Motor neuron (in vitro differentiated cells): ENCODE measurements at places on chromosomes 2 and 18. TPM values are rescaled to one million over a fixed set of nuclear protein-coding genes. Genes with fewer than 3 reads are reported as not detected.

The GULP1 gene
- total RNA-seq, result 14.7 and 15.8 TPM in 2 replicates

The SLC38A11 gene
- total RNA-seq, result 0.41 TPM in 1 of 2 replicates, not detected in the other

- ATAC-seq, result no peak
These were observed 40.8 kb upstream of the SCLY start for GRCh38 chr2:238019962-238020361.

- ATAC-seq, result no peak
These were observed 5.2 kb upstream of the TPO start for GRCh38 chr2:1407950-1408675.

DNA sequence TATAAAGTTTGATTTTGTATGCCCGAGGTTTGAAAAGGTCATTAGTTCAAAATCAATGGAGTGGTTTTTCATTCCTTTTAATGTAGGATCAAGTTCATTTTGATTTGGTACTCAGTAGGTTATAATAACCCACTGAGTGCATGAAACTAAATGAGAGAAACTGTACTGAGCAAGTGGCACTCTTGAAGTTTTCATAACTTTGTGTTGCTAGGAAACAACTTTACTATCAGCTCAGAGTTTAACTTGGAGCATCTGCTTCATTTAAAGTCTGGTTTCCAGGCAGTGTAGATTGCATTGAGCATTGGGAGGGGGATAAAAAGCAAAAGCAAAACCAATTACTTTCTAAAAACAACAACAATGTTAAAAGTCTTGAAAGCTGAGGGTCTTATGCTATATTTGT lies 1361.6 kb upstream of the CHAC2 start:
- ATAC-seq, result no peak

- peak; percentile 64 for ATAC-seq
These were observed 97.0 kb downstream of the LYPD6 start for GRCh38 chr2:149427387-149427786.
